ENCODE measurements at places on chromosomes 2 and 18. TPM values are rescaled to one million over a fixed set of nuclear protein-coding genes. Genes with fewer than 3 reads are reported as not detected.

Gene HAAO
- not detected for total RNA-seq

Gene IGFBP5
- total RNA-seq = 0.13 TPM

Gene VIL1
- 0.44 TPM for total RNA-seq

Gene SNRNP27
- total RNA-seq = 44.2 TPM

Gene HOXD13
- total RNA-seq = 0.24 TPM

Gene SETBP1
- total RNA-seq = 0.41 TPM

Gene VPS54
- 14.8 TPM for total RNA-seq

Gene BIN1
- total RNA-seq = 29.3 TPM

Gene OTOS
- not detected for total RNA-seq

Gene RFX8
- total RNA-seq = not detected

Gene CCDC68
- total RNA-seq = 5.2 TPM
